ENCODE measurements at places on chromosomes 12 and 14. TPM values are rescaled to one million over a fixed set of nuclear protein-coding genes. Genes with fewer than 3 reads are reported as not detected.

Gene PXMP2
- 40.6 TPM for total RNA-seq

Gene COX8C
- not detected for total RNA-seq

Gene VASH1
- 3.1 TPM for total RNA-seq

DNA sequence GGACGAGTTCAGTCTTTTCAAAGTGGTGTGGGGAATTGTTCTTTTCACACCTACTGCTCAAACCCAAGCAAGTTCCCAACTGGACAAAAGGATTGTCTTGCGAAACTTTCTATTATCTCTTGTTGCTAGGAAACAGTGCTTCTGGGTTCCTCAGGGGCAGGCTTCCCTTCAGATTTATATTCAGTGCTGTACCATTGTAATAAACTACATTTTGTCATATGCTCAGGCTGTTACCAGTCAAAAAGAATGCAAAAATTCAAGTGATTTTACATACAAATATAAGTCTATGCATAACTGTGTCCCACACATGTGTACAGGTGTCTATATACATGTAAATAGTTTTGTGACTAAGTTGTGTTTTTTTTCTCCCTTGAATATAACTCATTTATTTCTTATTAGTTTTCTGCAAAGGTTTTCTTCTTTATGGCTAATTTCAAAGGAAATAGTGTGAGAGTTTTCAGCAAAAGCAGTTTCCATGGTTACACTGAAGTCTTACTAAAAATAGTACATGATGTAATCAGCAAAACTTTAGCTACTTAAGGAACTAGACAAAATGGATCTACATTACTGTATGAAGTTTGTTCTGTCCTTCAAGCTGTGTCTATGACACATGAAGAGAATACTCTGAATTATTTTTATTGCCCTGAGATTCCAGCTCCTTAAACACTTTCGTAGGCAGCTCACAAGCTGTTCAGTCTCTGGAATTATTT lies 430.2 kb upstream of the TMPO start:
- no peak overlapping the region for H3K27ac ChIP-seq
- no peaks in the 10 kb centered on the region for H3K4me1 ChIP-seq
- H3K4me3 ChIP-seq, result no peak overlapping the region
- H3K36me3 ChIP-seq, result no peaks in the 10 kb centered on the region
- no peak for DNase-seq

GRCh38 chr12:80862531-80862930 lies 75.2 kb downstream of the LIN7A start:
- no peaks in the 10 kb centered on the region for H3K4me1 ChIP-seq
- H3K4me3 ChIP-seq, result no peak overlapping the region
- H3K27me3 ChIP-seq, result no peaks in the 10 kb centered on the region
- no peak overlapping the region for H3K27ac ChIP-seq
- H3K36me3 ChIP-seq, result no peaks in the 10 kb centered on the region

GRCh38 chr12:65663648-65664047 lies 160.6 kb upstream of the HMGA2 start:
- H3K27me3 ChIP-seq, result peaks cover 7% of the 10 kb centered on the region
- H3K36me3 ChIP-seq, result no peaks in the 10 kb centered on the region
- DNase-seq, result no peak
- no peaks in the 10 kb centered on the region for H3K4me1 ChIP-seq

- no peak for DNase-seq
- H3K36me3 ChIP-seq, result no peaks in the 10 kb centered on the region
- H3K4me3 ChIP-seq, result no peak overlapping the region
- H3K27ac ChIP-seq, result no peak overlapping the region
- no peaks in the 10 kb centered on the region for H3K27me3 ChIP-seq
These were observed 303.0 kb upstream of the TMEM132C start for GRCh38 chr12:127963933-127964332.

All from activated CD8-positive, alpha-beta T cell treated with anti-CD3 and anti-CD28 coated beads, Interleukin-2, amount 10 ng/mL, durations not matched to agents 7 days and 5 days (primary cell).